ENCODE measurements at places on chromosomes 5 and 9.

DNA sequence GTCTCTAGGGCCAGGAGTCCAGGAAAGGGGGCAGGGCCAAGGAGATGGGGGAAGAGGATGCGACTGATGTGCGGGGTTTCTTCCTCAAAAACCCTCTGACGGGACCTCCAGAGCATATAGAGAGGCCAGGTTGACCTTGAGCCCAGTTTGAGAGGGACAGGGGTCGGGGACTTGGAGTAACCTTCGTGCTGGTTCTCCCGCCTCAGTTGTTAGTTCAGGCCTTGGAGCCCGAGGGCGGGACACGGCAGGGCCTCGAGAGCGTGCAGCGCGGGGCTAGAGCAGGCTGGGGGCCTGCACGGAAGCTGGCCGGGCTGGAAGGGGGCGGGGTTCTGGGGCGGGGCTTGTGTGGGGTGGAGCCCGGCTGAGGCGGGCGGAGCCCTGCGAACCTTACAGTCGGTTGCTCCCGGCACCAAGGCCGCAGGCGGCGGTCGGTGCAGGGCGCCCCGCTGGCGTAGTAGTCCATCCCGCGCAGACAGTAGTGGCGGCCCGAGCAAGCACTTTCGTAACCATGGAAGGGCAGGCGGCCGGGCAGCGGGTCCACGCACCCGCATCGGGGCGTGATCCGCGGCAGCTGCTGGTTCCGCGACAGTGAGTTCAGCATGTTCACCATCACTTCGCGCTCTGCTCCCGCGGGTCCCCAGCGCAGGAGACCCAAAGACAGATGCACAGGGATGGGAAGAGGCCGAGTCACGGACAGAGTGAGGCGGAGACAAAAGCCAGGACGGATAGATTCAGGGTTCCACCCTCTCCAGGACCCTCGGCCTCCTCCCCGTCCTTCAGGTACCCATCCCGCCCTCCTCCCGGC lies 4.0 kb upstream of the MYORG start:
- no peak for DNase-seq

DNA sequence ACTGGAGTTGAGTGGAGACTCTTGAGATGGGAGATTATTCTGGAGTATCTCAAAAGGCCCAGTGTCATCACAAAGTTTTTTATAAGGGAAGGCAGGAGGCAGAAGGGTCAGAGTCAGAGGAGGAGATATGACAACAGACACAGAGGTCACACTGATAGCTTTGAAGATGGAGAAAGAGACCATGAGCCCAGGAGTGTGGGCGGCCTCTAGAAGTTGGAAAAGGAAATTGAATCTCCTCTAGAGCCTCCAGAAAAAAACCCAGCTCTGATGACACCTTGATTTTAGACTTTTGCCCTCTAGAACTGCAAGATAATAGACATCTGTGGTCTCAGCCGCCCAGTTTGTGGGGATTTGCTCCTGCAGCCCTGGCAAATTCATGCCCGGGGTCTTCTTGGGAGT lies 64.8 kb upstream of the SPTLC1 start:
- no peak for DNase-seq

DNA sequence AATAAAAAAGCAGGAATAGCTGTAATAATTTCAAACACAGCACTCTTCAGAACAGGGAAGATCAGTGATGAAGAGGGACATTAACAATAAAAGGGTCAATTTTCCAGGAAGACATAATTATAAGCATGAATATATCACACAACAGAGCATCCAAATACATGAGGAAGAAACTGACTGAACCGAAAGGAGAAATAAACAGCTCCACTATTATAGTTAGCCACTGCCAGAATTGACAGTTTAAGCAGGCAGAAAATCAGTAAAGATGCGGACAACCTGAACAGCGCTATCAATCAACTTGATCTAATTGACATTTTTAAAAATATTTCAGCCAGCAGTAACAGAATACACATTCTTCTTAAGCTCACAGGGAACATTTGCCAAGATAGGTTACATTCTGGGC lies 89.1 kb downstream of the MED10 start:
- no peak for DNase-seq

DNA sequence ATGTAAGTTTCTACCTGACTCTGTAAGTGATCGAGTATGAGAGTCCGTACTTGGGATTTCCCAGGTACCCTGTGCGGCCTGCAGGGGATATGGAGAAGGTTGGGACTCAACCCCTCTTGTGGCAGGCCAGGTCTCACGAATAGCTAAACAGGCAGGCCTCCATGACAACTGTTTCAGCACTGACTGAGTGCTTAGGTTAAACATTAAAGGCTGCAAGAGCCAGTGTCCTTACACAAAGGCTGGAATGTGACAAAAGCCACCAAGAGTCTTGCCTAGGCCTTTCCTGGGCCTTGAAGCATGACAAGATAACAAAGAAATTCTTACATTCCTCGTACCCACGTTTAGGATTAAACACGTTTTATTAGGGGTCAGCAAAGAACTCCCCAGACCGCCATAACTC lies 58.6 kb downstream of the THBS4 start:
- DNase-seq: no peak

- no peak for DNase-seq
Measured at GRCh38 chr9:88923653-88924288, 67.5 kb upstream of the S1PR3 start.

GRCh38 chr5:160119905-160120266 lies 636 bp upstream of the PWWP2A start:
- DNase-seq: no peak

DNA sequence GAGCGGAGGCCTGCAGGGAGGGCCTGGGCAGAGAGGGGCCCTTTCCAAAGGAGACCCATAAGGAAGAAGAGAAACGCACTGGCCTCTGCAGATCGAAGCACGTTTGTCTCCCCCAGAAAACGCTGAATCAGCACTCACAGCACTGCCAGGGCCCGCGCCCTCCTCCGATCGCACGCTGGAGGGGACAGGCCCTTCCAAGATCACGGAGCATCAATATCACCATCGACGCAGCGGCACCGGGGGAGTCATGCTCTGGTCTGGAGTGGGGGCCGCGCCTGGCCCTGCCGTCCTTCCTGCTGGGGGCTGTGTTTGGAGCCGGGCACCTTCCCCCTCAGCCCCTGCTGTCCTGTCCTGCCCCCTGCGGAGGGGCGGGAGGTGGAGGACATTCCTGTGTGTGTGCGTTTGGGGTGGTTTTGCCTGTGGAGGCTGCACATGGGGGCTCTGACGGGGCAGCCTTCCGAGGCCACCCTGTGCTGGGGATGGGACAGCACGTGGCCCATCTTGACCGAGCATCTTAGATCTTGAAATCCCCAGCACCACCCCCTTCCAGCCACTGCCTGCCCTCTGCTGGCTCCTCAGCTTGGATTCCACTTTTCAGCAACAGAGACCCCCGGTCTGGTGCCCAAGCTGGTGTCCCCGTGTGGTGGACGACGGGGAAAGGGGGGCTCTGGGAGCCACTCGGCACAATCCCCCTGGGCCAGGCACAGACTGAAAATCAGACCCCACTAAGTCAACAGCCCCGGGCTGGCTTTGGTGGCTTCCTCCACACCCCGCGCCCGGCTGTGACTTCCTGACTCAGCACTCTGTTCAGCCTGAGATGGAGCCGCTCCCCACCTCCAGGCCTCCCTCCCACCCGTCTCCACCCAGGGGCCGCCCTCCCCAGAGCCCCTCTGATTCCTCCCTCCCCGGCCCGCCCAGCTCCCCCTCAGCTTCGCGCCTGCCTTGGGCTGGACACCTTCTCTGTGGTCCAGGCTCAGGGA lies 8.3 kb downstream of the TMEM250 start:
- no peak for DNase-seq

Data from breast epithelium (tissue), 4 donors.